Amygdala (tissue), 56 donors: ENCODE measurements at places on chromosomes 1 and 21.

DNA sequence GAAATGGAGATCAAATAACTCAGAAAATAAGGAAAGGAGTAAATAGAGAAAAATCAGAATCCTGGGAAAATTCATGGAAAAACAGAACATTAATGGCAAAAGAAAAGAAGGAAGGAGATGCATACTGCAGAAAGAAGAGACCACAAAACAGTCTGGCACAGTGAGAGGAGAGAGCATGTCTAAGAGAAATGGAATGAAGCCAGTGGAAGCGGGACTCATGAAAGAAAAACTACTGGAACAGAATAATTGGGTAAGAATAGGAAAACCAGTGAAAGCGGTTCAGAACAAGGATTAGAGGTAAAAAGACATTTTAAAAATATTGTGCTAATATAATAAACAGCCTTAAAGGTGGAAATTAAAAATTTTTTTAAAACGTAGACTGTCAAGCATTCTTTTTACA is 93.6 kb upstream of the GREM2 start:
- no peak for DNase-seq

GRCh38 chr1:239260842-239261241 is 125.5 kb upstream of the CHRM3 start:
- no peak for DNase-seq

DNA sequence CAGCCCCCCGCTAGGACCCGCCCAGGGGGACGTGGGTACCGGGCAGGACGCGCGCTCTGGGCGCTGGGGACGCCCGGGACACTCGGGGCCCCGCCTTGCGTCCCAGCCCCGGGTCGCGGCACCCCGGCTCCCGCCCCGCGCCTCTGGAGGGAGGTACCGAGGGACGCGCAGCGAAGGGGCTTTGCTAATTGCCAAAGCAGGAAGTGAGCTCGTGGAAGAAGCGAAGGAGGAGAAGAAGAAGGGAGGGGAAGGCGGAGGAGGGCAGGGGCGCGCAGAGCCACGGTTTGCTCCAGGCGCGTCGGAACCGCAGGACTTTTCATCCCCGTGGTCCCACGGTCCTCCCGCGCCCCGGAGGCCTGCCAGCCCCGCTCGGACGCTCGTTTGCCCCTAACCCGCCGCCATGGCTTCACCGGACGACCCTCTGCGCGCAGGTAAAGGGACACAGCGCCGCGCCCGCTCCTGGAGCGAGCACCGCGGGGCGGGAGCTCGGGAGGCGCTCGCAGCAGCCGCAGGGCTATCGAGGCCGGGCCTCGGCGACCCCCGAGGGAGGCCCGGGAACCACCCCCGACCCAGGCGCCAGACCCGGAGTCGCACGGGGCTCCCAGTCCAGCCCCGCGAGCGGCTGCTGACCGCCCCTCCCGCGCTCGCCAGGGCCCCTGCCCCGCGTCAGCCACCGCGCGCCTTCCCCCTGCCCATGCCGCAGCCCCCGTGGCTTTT is 1.3 kb downstream of the EDARADD start:
- DNase-seq: no peak

GRCh38 chr1:155892796-155893195 is 18.4 kb downstream of the RIT1 start:
- DNase-seq: no peak

GRCh38 chr21:36079010-36079649 is 9.3 kb downstream of the CBR1 start:
- DNase-seq: no peak

- no peak for DNase-seq
Measured at GRCh38 chr1:178324003-178324402, 172.8 kb downstream of the CLEC20A start.

DNA sequence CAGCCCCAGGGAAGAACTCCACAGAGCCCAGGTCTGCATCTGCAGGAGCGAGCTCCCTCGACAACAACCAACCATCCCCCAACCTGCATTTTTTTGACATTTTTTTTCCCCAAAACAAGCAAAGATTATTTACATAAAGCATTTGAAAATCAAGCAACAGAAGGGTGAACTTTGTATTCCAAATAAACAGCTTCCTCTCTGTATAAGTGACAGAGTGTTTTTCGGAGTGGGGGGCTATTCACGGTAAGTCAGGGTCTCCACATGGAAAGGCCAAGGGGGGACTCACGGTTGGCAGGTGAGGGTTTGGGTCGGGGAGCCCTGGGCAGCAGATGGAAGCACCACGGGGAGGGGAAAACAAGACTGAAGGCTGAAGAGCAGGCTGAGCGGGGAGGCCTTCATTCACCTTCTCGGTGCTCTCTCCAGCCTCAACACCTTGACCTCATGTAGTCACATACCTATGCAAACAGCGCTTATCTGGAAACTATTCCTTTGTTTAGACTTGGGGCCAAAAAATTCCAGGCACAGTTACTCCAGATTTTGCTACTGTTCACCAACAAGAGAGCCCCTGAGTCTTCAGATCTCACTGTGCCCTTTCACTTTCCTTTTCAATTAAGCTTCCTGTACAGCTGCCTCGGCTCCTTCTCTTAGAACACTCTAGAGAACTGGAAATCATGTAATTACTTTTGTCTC is 27.6 kb downstream of the C2CD2 start:
- DNase-seq: no peak

DNA sequence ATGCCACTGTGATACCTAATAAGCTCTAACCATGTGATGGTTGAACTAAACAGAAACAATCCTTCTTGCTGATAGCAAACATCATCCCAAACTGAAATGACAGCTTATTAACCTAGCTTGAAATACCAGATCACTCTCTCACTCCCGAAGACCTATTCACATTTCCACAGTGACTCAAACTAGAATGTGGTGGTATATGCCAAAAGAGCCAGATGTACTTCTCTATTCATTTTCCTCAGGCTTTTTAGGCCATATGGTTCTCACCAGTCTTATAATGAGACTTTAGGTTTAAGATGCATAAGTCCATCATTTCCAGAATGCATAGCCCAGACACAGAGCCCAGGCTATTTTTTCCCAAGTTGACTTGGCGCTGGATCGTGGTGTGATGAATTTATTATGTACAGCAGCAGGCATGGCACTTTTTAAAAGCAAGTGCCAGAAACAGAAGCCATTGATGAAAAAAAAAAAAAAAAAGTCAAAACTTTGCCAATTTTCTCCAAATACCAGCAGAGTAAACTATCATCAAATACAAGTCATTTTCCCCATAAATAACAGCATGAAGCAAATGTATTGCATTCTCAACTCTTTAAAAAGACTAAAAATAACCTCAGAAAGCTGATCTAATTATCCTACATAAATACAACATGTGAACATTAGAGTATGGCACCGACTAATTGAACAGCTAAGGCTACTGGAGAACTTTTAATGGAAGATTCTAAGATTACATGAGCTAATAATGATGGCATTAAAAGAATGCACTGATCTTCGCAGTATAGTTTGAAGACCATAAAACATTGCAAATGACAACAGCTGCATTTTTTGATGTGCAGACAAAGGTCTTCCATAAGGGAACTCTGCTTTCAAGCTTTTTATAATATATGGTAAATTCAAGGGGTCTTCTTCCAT is 365.4 kb downstream of the LRRIQ3 start:
- DNase-seq: no peak

- no peak for DNase-seq
Measured at GRCh38 chr21:39707316-39707715, 37.7 kb upstream of the IGSF5 start.

GRCh38 chr1:34887593-34887992 is 28.0 kb upstream of the SMIM12 start:
- DNase-seq: no peak

DNA sequence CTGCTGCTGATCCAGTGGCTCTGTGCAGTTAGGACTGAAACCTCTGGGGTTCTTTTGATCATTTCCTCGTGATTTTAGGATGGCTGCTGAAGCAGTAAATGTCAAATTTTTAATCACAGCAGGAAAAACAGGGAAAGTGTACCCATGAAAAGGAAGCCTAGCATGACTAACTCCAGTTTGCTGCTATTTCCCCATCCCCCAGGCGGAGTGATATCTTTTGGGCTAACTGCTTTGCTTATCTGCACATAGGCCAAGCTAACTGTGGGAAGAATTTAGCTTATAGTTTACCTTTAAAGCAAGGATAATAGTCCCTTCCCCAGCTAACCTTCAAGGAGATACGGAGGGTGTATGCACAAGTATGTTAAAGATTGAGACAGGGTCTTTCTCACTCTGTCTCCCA is 149.8 kb upstream of the TNR start:
- DNase-seq: no peak

GRCh38 chr21:36689324-36689723 is 9.6 kb upstream of the SIM2 start:
- DNase-seq: no peak

DNA sequence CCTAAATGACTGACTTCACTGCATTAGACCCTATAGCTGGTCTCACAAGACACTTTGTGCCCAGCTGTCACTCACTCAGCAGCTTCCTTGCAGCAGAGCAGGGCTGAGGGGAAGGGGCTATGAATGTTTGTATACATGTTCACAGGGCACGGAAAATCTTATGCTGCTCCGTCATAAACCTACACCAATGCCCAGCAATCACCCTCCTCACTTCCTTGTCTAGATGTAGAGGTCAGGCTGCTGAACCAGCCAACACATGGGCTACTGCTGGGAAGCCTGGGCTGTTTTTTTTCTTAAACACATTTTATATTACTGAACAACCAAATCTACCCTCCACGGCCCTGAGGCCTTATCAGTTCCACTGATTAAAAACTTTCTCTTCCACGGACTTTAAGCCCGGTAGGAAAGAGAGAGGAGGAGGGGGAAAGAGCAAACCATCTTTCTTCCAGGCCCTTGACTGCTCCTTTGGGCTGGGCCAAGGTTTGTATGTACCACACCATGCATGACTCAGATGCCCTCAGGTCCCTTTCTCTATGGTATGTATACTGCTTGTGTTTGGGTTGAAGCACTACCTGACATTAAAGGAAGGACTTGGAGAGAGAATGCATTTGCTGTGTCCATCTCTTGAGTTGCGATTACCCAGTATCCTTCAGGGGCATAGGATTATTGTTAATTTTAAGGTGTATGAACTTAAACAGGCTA is 12.7 kb downstream of the MTFR1L start:
- DNase-seq: no peak

- DNase-seq: no peak
Measured at GRCh38 chr1:224635356-224635755, 19.2 kb downstream of the CNIH3 start.

GRCh38 chr1:43942411-43942810 is 4.3 kb upstream of the IPO13 start:
- no peak for DNase-seq

DNA sequence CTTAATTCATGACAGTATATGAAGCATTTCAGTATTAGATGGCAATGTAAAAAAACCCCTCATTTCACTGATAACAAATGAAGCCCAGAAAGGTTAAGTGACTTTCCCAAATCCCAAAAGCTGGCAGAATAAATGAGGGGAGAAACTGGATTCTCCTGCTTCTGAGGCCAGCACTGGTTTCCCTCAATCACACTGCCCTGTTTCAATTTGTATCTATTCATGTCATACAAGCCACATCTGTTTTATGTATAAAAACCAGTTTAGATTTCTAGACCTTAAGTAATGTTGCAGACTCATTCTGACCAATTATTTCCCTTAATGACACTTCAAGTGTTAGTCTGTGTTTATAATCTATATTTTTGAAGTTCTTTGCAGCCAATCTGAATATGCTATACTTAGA is 16.8 kb downstream of the PLPPR4 start:
- no peak for DNase-seq

DNA sequence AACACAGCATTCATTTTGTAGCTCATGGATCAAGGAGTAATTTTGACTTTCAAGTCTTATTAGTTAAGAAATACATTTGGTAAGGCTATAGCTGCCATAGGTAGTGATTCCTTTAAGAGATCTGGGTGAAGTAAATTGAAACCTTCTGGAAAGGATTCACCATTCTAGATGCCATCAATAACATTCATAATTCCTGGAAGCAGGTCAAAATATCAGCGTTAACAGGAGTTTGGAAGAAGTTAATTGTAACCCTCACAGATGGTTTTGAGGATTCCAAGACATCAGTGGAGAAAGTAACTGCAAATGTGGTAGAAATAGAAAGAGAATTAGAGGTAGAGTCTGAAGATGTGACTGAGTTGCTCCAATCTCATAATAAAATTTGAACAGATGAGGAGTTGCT is 216.6 kb downstream of the GREM2 start:
- no peak for DNase-seq

GRCh38 chr1:227996187-227996950 is 10.4 kb upstream of the WNT3A start:
- no peak for DNase-seq

DNA sequence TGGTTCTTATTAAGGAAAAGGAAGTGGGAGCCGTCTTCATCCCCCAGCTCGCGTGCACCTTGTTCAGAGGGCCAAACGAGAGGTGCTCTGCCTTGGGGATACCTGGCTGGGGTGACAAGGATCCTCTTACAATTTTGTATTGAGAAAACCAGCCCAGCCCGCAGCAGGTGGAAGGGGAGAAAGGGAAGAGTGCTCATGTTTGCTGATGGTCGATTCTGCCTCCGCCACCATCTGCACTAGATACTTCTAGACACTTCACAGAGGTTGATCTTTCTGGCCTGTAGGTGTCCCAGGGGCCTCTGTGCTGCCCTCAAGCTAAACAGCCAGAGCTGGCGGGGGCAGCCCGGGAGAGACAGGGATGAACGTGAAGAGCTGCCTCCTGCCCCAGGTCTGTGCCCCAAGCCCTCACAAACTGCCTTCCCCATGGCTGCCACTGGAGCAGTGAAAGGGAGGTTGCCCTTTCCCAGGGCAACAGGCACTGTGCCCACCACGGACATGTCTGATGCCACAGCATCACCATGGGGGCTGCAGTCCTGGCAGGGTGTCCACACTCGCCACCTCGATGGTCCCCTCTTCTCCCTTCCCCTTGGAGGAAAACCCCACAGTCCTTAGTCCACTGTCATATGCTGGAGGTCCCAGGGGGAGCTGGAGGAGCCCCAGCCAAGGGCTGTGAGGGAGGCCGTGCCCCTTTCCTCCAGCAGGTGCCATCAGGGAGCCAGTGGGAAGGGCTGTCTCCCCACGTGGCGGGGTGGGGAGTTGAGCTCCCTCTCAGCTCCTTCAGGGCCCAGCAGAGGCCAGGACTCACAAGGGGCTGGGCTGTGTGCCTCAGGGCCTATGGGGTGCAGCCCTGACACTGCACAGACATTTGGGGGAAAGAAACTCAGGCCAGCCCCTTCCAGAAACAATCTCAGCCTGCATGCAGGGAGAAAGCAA is 8.1 kb downstream of the ADPRS start:
- no peak for DNase-seq

DNA sequence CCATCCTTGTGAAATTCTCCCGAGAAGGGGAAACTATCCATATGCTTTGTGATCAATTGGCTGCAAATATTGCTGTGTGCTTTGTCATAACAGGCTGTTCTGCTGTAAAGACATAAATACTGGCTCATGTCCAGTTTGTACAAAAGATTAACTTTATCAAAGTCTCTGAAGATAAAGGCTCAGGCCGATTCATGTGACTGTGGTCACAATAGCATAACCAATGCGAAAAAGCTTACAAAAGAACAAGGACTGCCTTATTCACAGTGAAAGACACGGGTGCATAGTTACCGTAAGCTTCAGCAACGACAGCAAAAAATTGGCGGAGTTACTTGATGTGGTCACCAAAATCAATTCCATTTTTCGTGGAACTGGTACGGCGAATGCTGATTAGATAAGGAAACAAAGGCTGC is 173.6 kb upstream of the CHRM3 start:
- no peak for DNase-seq
